ENCODE measurements at places on chromosomes 11 and 22.

DNA sequence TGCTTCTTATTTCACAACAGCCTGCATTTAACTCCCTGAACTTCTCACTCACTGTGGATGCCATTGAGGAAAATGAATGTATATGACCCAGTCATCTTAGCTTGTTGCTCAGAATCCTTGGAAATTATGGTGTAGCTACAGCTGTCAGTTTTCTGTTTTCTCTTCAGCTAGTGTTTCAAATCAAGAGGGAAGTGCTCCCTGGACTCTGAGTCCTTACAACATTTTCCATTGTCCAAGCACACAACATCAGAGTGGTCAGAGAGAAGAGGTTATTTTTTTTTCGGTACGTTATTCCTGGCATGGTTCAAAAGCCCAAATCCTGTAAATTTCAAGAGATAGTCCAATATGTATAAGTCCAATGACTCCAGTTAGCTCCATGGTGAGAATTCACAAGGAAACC is 23.6 kb downstream of the MS4A6A start:
- no peak for DNase-seq

DNA sequence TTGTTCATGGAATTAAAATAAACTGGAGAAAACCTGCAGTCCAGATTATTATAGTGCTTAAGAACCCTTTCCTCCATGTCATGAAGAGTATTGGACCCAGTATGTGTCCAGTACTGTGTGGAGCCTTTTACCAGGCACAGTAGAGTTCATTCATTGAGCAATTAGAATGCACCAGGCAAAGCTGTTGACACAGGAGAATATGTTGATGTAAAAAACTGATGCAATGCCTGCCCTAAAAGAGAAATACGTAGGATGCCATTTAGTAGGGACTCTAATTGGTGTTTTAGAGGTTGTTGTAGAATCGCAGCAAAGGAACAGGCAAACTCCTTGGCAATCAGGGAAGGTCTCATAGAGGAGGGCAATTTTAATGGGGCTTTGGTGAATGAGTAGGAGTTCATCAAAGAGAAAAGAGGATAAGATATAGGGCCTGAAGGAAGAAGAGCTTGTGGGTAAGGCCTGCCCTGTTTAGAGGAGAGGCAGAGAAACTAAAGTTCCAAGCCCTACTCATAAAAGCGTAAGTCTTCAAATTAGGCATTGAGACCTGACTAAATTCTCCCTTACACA is 126.4 kb downstream of the SEZ6L start:
- DNase-seq = no peak

GRCh38 chr11:23973244-23973643 is 523.6 kb upstream of the LUZP2 start:
- no peak for DNase-seq

GRCh38 chr22:33659448-33659847 is 260.8 kb downstream of the LARGE1 start:
- DNase-seq = no peak

GRCh38 chr11:16945671-16946469 is 68.3 kb downstream of the PLEKHA7 start:
- DNase-seq = peak; percentile 86

- DNase-seq = no peak
Measured at GRCh38 chr11:131584785-131585592, 214.6 kb downstream of the NTM start.

GRCh38 chr11:69546735-69547370 is 65.4 kb downstream of the LINC01488 start:
- no peak for DNase-seq

DNA sequence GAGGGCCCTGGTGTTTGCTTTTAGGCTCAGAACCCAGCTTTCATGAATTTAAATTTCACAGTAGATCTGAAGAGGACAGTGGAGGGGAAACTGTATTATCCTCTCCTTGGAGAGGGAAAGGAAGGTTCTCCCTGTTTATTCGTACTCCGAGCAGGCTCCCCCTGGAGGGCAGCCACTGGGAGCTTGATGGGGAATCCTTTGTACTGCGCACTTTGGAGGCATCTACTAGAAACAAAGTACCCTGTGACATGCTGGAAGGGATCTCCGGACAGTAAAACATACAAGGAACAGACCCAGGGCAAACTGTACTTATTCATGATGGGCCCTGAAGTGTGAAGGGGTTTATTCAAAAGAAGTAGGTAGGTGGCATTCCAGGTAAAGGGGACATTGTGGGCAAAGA is 27.2 kb downstream of the NAV2 start:
- DNase-seq = peak; percentile 39

DNA sequence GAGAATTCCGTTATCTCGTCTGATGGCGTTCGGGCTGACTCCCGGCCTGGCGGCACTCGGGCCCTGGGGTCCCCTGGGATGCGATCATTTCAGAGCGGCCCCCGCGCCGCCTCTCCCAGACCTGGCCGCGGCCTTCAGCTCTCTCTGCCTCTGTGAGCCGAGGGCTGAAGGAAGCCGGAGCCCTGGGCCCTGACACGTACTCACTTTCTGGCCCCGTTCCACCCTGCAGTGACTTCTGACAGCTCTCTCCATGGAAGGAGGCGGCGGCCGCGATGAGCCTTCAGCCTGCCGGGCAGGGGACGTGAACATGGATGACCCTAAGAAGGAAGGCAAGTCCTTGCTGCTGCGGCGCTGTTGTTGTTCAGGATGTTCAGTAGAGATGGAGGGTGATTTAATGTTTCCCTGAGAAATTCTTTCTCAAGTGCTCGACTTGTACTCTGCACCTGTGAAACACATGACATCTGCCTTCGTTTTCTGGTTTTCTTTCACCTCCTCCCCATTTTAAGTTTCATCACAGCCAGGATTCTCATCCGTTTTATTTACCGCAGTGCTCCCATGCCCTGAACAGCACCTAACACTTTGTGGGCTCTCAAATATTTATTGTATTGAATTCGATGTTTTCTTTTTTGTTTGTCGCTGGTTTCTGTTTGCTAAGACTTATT is 612 bp downstream of the GTSE1 start:
- DNase-seq = peak; percentile 47

- DNase-seq = no peak
Measured at GRCh38 chr11:19918302-19919049, 205.8 kb downstream of the NAV2 start.

DNA sequence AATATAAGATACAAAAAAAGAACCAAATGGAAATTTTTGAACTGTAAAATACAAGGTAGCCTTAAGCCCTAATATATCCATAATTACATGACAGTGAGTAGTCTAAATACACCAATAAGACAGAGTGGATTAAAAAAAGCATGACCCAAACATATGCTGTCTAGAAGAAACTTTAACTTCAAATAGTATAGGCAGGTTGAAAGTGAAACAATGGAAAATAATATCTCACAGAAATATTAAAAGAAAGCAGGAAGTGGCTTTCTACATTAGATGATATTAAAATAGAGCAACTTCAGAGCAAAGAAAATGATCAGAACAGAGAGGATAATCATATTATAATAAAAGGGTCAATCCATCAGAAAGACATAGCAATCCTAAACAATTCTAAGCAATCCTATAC is 21.8 kb downstream of the DCUN1D5 start:
- DNase-seq = no peak

GRCh38 chr11:61510166-61510919 is 1.8 kb downstream of the LRRC10B start:
- DNase-seq = no peak
